ENCODE measurements at places on chromosomes 3 and 15.

DNA sequence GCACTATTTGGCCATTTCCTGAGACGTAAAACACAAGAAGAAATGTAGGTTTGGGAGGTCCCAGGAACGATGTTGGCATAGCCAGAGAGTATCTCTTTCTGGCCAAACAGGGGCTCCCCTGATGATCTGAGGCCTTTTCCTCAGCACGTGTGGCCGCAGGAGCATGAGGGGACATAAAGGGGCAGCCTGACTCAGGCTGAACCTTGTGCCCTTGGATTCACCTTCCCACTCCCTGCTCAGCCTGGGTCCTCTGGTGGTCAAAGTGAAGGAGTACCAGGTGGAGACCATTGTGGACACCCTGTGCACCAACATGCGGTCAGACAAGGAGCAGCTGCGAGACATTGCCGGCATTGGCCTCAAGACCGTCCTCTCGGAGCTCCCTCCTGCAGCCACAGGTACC, 10.6 kb downstream of the CAND2 start:
- DNase-seq, result no peak

GRCh38 chr3:41508063-41508696, 308.9 kb downstream of the CTNNB1 start:
- no peak for DNase-seq

DNA sequence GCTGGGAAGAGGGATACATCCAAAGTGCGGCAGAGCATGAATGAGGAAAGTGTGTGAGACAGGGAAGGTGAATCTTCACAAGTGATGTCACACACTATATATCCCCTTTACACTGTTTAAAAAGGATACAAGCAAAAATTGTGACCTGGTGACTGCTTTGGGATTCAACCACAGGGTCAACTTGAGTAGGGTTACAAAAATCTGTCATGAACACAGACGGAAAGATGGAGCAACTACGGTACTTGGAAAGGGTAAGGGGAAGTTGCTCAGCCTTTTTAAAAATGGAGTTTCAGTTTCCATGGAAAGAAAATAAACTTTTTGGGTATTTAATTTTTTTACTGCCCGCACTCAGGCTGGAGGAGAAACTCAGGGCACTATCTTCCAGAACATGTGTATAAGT, 60.3 kb downstream of the B3GNT5 start:
- DNase-seq, result no peak

GRCh38 chr3:160950542-160950941, 154.6 kb downstream of the B3GALNT1 start:
- DNase-seq, result no peak

GRCh38 chr3:143601723-143602484, 246.4 kb downstream of the SLC9A9 start:
- DNase-seq, result no peak

DNA sequence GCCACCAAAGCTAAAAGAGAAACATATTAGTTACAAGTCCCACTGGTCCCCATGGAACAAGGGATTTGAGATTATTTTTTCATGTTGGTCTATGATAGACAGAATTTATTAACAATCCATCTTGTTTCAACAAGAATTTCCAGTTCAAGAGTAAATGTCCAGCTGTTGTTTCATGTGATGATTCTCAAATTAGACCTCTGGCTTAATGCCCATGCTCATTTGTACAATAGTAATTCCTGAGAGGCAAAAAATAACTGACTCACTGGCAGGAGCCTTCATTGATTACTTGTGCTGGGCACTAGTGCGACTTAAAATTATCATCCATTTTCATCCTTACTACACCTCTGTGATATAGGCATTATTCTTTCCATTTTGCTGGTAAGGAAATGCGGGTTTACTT, 171.3 kb downstream of the ITPR1 start:
- DNase-seq, result no peak

- no peak for DNase-seq
These were observed 45.7 kb downstream of the EHHADH start for GRCh38 chr3:185207931-185208746.

- no peak for DNase-seq
These were observed 576 bp downstream of the LRRFIP2 start for GRCh38 chr3:37173806-37174205.

DNA sequence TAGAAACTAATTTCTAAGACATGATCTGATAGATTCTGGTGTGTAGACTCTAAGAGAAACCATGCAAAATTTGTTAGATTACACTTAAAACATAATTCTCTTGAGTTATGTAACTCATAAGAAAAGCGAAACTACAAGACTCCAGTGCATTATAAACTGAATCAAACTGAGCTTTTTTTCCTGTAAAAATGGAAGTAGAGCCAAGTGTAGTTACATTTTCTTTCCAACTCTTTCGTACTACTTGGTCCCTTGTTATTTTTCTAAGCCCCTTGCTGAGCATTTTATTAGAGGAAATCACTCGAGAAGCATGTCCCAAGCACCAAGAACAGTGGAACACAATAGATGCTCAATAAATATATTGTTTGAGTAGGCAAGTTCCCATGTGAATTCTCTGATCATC, 130.2 kb downstream of the GADL1 start:
- DNase-seq, result no peak

DNA sequence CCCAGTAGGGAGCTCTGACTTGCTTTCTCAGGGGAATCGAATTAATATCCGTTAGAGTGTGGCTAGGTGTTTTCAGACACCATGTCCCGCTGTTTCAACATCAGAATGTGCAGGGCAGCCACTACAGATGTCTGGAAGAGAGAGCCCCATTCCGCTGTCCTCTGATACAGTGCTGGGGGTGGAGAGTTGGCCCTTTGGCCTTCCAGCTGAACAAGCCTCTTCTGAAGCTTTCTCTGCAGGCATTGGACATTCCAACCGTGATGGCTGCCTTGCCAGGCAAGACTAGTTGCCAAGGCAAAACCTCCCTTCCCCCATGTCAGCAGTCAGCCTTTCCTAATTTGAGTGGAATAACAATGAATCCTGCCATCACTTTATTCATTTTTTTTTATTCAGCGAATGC, 1.5 kb downstream of the FAH start:
- no peak for DNase-seq

DNA sequence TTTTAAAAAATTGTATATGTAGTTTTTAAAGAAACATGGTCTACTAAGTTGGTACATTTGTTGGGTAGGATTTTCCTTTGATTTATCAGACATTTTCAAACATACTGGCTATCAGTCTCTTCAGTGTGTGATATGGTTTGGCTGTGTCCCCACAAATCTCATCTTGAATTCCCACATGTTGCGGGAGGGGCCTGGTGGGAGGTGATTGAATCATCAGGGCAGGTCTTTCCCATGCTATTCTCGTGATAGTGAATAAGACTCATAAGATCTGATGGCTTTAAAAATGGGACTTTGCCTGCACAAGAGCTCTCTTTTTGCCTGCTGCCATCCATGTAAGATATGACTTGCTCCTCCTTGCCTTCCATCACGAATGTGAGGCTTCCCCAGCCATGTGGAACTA, 121.9 kb downstream of the ABI3BP start:
- DNase-seq, result no peak

DNA sequence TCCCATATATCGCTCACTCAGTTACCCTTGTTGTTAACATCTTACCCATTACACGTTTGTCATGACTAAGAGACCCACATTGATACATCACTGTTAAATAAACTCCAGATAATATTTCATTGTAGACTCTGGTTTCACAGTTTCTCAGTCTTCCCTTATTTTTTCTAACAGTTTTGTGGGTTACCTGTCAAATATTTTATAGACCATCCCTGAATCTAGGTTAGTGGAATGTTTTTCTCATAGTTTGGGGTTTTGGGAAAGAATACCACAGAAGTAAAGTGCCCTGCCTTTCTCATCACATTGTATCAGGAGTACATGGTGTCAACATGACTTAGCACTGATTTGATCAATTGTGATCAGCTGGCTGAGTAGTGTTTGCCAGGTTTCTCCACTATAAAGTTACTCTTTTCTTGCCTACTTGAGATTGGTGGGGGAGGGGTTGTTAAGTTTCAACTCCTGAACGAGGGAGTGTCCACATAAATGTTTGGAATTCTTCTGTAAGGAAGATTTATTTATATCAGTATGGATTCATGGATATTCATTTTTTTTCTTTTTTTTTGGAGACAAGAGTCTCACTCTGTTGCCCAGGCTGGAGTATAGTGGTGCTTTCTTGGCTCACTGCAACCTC, 25.9 kb downstream of the RNF111 start:
- DNase-seq, result no peak

DNA sequence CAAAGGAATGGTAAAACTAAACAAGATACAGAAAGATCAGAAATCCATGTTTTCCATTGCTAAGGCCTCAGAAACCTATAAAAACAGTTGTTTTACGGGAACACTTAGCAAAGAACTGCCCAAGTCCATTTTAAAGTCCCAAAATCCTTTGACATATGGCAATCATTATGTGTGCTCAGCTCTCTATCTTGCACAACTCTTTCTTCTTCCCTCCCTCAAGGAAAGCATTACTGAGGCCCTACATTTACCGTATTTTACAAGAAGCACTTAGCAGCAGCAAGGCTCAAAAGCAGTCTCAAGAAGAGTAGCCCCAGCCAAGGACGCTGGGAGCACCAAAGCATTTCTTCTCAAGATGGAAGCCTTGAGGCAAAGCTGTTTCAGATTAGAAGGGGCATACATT, 169.6 kb upstream of the LRTM1 start:
- DNase-seq, result no peak

- peak; percentile 60 for DNase-seq
These were observed 570 bp upstream of the NEDD4 start for GRCh38 chr15:55993804-55994560.

GRCh38 chr15:64571857-64572291, 111.5 kb downstream of the ZNF609 start:
- no peak for DNase-seq

DNA sequence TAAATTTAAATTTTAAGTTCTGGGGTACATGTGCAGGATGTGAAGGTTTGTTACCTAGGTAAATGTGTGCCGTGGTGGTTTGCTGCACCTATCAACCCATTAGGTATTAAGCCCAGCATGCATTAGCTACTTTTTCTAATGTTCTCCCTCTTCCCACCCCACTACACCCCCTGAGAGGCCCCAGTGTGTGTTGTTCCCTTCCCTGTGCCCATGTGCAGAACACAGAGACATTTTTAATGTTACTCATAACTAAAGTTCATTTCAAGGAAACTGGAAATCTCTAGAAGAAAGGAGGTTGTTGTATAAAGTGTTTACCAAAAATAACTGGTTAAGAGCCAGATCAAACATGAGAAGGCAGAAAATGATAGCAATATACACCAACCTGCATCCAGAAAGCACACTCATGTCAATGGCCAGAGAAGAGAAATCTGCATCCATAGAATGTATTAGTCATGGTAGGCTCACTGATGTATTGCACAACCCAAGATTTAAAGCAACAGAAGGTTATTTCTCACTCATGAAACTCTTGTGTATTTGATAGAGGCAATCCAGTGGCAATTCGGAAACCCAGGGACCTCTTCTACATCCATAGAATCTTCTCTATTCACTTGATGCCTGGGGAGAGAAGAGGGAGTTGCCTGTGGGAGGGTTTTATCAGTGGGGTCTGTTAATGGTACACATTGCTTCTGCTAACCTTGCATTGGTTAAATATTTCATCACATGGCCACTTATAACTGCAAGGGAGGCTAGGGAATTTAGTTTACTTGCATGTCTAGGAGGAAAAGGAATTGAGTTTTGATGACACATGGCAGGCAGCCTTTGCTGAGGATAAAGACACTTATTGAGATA, 321.9 kb upstream of the RASGRP1 start:
- no peak for DNase-seq

- no peak for DNase-seq
These were observed 17.0 kb upstream of the SLC9A9 start for GRCh38 chr3:143865302-143865701.

DNA sequence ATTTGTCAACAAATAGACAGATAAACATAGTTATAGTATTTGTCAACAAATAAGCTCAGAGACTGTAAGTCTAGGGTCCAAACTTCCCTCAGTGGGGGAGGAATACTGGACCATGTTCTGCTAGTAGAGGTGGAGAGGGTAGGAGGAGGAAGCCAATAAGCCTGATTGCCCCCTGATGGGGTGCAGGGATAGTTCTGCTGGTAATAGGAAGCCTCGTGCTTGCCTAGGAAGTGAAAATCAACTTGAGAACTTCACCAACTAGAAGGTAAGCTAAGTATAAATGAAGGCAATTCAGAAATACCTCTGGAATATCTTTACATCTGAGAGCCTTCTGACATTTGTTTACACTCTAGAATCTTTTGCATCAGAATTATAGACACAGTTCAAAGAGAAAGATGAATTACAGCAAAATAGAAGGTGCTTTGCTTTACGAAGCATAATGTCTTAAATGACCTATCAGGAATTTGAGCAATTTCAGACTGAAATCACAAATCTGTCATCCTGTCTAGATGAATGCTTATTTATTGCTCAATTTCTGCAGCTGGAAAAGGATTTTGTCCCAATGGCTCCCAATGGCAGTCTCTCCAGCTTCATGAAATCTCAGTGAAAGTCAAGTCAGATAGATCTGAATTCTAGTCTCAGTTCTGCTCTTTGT, 225.6 kb upstream of the TBC1D5 start:
- DNase-seq, result no peak

GRCh38 chr15:28885128-28885629, 595 bp upstream of the APBA2 start:
- no peak for DNase-seq

DNA sequence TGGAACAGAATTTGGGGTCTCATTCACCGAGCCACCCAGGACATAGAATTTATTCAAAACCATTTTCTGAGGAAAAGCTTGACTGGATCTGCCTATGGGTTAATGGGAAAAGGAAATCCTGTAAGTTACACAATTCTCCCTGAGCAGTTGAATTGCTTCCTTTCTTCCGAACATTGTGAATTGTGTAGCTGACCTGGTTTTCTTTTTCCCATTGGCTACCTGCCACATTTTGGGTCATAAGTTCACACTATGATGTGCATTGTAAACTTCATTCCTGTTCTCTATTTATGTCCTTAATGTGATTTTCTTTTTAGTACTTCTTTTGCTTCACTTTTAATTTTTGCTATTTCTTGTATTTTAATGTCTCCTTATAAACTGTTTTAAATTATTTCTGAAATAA, 386.0 kb upstream of the LRRC3B start:
- no peak for DNase-seq

GRCh38 chr3:150059241-150059640, 88.5 kb upstream of the PFN2 start:
- no peak for DNase-seq

DNA sequence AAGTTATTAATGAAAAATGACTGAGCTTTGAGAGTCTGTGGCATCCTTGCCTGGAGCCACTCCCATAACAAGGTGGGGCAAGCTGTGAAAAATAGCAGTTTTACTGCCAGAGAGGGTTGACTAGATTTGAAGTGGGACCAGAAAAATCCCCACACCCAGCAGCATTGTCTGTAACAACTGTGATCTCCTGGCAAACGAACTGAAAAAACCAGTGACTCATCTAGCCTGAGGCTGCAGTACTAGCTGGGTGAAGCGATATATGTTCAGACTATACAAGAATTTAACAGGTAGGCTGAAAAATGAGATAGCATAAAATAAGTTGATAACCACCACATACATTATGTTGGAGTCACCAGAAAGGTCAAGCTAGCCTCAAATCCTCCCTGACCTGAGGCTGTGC, 64.0 kb downstream of the DPH6 start:
- no peak for DNase-seq

GRCh38 chr15:65087411-65087810, 10.9 kb downstream of the KBTBD13 start:
- no peak for DNase-seq

GRCh38 chr15:63373330-63373729, 8.3 kb downstream of the CA12 start:
- no peak for DNase-seq

- DNase-seq, result no peak
These were observed 92.4 kb downstream of the CLDN1 start for GRCh38 chr3:190229632-190230424.
